ENCODE measurements at places on chromosomes 12 and 14. TPM values are rescaled to one million over a fixed set of nuclear protein-coding genes. Genes with fewer than 3 reads are reported as not detected.

CLEC4A gene
- total RNA-seq = 3.7 TPM

SLC7A8 gene
- total RNA-seq = 22.9 TPM

LRRIQ1 gene
- total RNA-seq = 8.5 TPM

IRAK3 gene
- 19.9 TPM for total RNA-seq

KLRG1 gene
- 7.7 TPM for total RNA-seq

RILPL1 gene
- total RNA-seq = 14.1 TPM

MYBPC1 gene
- not detected for total RNA-seq

HPD gene
- total RNA-seq = 4.6 TPM

LRRC43 gene
- total RNA-seq = 4.8 TPM

SH2B3 gene
- total RNA-seq = 35.0 TPM

SERPINA9 gene
- total RNA-seq = not detected

NFE2 gene
- total RNA-seq = 1.6 TPM

INHBC gene
- not detected for total RNA-seq

GPX2 gene
- total RNA-seq = 8.4 TPM

ACOT6 gene
- not detected for total RNA-seq

C14orf39 gene
- not detected for total RNA-seq

PKP2 gene
- total RNA-seq = 7.6 TPM

CLEC2B gene
- total RNA-seq = 11.8 TPM

CELA1 gene
- total RNA-seq = not detected

RGS6 gene
- 1.1 TPM for total RNA-seq

IL31 gene
- not detected for total RNA-seq

PPP1R36 gene
- total RNA-seq = 2.7 TPM

SERPINA3 gene
- 1,762 TPM for total RNA-seq

TMEM260 gene
- 24.3 TPM for total RNA-seq

TAS2R10 gene
- 0.82 TPM for total RNA-seq

PNP gene
- total RNA-seq = 80.7 TPM

KRT79 gene
- total RNA-seq = not detected

GPR68 gene
- total RNA-seq = 1.7 TPM

KRT75 gene
- total RNA-seq = not detected

LTA4H gene
- total RNA-seq = 56.5 TPM

RACGAP1 gene
- 7.7 TPM for total RNA-seq

GLI1 gene
- 2.8 TPM for total RNA-seq

NTF3 gene
- total RNA-seq = 3.5 TPM

ZNF10 gene
- total RNA-seq = 15.1 TPM

OVCH1 gene
- 0.35 TPM for total RNA-seq

RTRAF gene
- total RNA-seq = 116 TPM

CLEC4C gene
- total RNA-seq = not detected

MYH6 gene
- 0.03 TPM for total RNA-seq

PAX9 gene
- total RNA-seq = 0.19 TPM

NPFF gene
- total RNA-seq = not detected

EML5 gene
- total RNA-seq = 2.8 TPM

TAS2R13 gene
- total RNA-seq = 2.8 TPM

BMP4 gene
- 11.2 TPM for total RNA-seq

Measured in kidney (tissue), 22 donors.